Amniotic stem cell (primary cell): ENCODE measurements at places on chromosomes 3 and 15.

DNA sequence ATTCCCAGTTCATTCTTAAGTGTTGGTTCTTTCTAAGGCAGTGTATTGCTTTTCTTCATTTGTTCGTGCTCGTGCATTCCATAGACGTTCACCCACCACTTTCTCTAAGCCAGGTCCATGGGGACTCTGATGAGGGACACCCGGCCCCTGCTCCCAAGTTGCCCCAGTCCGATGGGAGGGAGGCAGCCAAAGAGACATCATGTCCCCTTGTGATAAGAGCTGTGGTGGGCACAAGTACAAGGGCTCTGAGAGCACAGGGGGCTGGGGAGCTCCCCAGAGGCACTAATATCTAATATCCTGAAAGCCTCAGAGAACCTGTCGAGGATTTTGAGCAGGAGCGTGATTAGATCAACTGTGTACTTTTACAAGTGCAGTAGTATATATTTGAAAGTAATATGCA is 6.3 kb downstream of the SPSB4 start:
- no peak for DNase-seq

DNA sequence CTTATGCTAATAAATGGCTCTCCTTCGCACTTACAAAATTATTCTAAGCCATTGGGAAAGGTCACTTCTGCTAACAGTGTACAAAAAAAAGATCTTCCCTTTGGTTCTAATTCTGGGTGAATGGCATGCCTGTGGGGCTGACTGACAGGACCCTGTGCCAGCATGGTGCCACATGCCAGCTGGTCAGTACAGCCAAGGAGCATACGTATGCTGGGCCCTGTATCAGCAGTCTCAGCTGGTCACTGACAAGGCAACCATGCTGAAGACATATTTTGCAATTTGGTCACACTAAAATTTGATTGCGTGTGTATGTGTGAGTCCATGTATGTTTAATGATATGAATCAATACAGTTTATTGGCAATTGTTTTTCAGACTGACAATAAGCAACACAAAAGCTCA is 246.1 kb downstream of the TBL1XR1 start:
- DNase-seq: no peak

DNA sequence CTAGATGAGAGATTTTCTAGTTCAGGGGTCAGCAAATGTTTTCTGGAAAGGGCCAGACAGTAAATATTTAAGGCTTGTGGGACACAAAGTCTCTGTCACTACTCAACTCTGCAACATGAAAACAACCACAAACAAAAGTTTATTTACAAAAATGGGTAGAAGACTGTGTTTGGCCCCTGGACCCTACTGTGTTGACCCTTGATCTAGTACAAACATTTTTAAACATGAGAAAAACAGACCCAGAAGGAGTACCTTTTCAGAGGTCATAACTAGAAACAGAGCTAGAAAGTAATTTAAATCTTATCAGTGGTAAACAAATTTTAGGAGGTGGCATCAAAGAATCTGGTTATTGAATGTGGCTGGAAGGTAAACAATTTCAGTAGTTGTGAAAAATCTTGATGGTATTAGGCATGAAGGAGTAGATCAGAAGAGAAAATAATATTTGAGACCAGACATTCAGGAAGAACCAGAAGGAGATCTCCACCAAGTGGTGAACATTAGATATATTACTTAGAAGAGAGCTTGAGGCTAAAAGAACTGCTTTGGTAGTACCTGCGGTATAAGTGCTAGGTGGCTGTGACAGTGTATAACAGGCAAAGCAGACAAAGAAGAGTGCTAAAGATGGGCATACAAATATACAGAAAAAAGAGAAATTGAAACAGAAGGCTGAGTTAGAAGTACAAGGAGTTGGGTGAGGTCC is 101.7 kb downstream of the NR1I2 start:
- DNase-seq: no peak

DNA sequence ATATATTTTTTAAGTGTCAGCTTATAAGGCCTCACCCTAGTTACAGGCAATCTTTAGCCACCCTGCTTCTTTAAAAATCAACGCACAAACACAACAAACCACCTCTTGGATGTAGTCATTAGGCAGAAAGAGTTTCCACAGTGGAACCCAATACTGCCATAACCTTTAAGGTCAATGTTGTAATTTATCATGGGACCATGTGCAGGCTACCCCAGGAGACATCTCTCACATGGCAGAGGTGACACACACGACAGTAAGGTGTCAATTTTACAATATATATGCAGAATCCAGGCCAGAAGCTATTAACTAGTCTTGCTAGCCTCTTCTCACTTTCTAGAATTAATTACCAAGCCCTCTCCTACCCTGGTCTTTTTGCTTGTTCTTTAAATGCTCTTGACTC is 336.5 kb downstream of the MAGI1 start:
- no peak for DNase-seq

- DNase-seq: no peak
These were observed 32.9 kb upstream of the SEC13 start for GRCh38 chr3:10353661-10354360.

DNA sequence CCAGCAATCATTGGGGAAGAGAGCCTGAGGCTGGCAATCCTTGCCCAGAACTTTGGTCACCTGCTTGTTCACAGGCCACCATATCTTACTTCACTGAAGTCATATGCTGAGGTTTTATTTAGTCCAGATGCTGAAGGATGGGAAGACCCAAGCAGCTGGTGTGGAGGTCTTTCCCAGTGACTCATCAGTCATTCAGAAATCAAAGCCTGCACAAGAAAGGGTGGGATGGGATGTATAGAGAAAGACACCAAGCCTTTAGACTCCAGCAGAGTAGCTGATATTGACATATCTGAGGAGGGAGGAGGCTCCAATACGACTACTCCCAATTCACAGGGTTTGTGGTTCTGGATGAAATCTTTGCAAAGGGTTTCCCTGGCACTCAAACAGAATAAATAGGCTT is 13.0 kb upstream of the PHLDB2 start:
- no peak for DNase-seq

GRCh38 chr3:37856381-37856780 is 5.3 kb upstream of the CTDSPL start:
- DNase-seq: no peak

DNA sequence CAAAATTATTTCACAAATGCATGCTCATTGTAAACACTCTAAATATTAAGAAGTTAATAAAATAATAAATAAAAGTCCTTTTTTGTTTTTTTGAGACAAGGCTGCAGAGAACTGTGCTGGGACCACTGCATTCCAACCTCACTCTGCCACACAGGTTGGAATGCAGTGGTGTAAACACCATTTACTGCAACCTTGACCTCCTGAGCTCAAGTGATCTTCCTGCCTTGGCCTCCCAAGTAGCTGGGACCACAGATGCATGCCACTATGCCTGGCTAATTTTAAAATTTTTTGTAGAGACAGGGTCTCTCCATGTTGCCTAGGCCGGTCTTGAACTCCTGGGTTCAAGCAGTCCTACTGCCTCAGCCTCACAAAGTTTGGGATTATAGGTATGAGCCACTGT is 578.4 kb downstream of the ZIC1 start:
- no peak for DNase-seq

DNA sequence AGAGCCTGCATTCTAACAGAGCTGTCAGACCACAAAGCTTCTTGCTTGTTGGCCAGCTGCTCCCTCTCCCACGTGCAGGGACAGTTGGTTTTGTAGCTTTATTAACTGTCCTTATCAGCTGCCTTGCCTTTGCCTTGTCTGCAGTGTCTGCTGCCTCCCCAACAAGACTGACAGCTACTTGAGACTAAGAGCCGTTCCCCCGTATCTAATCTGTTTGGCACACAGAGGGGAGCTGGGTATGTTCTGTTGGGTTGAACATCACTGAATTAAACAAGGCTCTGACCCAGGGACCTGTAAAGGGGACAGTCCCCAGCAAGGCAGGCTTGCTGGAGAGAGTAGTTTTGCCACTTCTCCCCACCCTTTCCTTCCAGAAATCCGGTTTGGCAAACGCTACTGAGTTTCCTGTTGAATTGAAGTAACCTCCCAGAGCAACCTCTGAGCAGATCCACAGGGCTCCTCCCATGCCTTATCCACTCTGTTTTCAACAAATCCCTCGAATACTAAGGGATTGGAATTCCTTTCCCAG is 116.1 kb downstream of the ANP32A start:
- no peak for DNase-seq

DNA sequence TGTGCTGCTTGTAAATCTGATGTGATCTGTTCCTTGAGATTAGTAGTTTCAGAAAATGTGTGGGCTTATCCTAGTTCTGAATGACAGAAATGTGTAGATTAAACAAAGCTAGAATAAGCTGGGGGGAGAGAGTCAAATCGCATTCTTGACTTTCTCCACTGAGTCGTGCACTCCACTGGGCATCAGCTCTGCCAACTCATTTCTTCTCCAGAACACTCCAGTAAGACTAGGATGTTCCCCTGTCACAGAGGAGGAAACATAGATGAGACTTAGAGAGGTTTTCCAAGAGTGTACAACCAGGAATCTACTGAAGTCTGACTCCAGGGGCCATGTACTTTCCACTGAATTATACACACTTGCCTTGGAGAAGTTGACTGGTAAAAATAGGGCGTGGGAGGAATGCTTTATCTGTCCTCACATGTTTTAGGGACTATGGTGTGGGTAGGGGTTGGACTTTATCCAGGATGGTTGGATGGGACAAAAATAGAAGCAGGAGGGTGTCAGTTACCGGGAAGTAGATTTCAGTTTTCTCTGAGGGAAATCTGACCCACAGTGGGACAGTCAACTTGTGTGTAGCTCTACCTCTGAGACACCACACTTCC is 298.2 kb downstream of the UBE2E2 start:
- DNase-seq: no peak

GRCh38 chr3:71478568-71478967 is 105.0 kb downstream of the FOXP1 start:
- DNase-seq: no peak

DNA sequence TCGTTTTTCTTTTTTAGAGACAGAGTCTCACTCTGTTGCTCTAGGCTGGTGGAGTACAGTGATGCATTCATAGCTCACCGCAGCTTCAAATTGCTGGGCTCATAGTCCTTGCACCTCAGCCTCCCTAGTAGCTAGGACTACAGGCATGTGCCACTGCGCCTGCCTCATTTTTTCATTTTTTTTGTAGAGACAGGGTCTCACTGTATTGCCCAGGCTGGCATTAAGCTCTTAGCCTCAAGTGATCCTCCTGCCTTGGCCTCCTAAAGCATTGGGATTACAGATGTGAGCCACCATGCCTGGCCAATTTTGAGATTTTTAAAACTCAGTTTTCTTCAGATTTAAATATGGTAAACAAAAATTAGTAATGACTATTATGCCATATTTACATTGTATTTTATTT is 29.0 kb downstream of the SKIL start:
- DNase-seq: no peak

- no peak for DNase-seq
These were observed 146.9 kb downstream of the CD47 start for GRCh38 chr3:107943786-107944523.

DNA sequence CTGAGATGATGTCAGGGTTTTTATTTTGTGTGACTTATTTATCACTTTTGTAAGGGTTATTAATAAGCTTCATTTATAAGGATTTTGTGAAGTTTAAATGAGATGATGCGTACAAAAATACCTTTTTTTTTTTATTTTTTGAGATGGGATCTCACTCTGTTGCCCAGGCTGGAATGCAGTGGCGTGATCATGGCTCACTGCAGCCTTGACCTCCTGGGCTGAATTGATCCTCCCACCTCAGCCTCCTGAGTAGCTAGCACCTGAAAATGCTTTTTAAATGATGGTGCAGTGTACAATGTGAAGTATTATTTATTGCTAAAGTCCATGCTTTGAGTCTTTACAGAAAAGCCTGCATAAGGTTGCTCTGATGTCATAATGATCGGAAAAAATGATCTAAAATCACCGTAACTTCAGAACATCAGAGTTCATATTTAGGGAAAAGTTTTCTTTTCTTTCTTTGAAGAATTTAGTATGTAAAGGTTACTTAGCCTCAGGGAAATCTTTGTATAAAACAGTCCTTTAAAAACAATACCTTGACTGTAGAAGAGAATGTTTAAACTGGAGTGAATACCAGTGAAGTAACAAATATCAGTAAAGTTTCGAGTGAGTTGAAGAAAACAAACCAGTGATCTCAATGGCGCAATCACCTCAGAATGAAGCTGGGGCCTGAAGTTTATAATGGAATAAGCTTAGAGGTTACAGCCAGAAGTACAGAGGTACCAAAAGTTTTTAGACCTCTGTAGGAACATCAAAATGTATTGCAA is 29.7 kb downstream of the TCF12 start:
- DNase-seq: no peak

DNA sequence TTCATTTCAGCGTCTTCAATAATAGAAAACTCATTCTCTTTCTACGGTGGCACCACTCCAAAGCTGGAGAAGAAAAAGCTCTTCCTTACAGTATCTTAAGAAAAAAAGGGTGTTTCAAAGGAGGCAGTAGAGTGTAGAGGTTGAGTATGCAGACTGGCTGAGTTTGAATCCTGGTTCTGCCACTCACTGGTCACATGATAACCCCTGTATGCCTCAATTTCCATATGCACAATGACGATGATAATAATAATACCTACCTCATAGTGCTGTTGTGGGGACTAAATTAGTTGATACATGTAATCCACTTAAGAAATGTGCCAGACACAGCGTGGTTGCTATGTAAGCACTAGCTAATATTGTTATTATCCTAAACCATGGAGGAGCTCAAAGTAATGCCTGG is 4.5 kb downstream of the ANP32A start:
- no peak for DNase-seq

DNA sequence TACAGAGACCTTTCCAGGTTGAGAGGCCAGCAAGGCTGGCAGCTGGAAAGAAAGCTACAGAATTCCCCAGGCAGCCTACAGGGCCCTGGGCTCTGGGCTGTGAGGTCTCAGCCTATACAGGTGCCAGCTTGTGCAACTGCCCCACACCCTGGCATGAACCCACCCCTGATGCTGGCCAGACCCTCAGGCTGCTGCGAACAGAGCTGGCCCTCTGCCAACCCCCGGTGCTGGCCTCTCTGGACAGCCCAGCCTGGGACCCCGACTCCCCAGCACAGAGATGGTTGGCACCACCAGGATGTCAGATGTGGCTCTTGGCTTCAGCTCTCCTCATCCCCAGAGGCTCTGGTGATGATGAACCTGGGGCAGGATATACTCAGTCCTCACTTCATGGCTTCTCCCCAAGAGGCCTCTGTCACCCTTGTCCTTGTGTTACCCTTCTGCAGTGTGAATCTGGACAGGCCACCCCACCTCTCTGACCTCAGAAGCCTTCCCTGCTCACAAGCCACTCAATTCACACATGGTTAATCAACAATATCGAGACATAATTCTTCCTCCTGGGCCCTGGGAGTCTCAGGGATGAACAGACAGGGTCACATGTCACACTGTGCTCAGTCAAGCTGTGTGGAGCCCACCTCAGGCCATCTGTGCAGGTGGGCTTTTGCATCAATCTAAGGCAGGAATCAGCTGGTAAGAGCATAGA is 11.0 kb upstream of the BFSP2 start:
- DNase-seq: no peak

- no peak for DNase-seq
These were observed 52.0 kb downstream of the CEMIP start for GRCh38 chr15:80831192-80831591.
